ENCODE measurements at places on chromosomes 13 and 19.
A peak's percentile ranks its signal among the peaks of the same experiment; 100 is the strongest.

DNA sequence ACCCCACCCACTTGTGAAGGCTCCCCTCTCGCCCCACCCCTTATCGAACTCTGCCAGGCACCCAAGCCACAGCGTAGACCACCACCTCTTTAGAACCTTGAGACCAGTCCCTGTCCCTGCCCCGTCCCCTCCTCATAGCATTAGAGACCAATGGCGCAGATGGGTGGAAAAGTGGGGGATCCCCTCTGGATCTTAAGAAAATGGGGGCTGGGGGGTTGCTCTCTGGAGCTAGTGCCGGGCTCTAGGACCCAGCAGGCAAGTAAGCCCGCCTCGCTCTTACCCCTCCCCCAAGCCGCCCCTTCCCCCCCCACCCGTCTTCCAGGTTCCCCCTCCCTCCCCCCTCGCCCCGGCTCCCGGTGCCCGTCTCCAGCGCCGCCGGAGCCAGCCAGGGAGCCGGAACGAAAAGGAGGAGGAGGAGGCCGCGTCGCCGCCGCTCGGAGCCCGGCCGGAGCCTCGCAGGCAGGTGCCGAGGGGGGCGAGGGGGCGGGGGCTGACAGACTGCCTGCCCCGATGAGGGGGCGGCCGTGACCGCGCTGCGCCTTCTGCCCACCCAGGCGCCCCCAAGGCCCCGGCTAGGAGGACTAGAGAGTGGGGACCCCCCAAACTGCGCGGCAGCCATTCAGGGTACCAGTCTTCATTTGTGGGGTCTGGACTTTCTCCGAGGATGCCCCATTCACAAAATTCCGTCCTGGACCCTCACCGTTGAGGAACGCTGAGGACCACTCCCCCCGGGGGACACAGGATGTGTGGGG is at the start of gene SPRED3:
TSS of gene SPRED3 (plus strand) at position 349 of the 752 bp plus-strand sequence. CDS start 1,606 bp downstream, outside the sequence.
- DNase-seq = no peak

DNA sequence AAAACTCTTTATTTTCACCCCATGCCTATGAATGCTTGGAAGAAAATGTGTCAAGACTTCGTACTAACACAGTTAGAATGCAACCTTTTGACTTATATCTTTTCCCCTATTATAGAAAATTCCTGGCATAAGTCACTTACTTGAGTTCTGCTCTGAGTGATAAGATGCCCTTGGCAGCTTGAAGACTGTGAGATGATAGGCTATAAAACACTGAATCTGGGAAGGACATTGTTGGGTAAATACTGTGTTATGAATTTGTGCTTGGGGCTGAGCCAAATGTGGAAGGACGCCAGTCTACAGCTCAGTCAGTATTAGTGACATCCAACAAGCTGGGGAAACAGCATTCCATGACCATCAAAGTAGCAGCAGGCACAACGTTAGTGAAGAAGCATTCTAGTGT is 368.0 kb upstream of the SGCG start:
- DNase-seq = no peak

GRCh38 chr19:56105090-56105701 is 15.9 kb downstream of the ZNF787 start:
- DNase-seq = peak; percentile 46

DNA sequence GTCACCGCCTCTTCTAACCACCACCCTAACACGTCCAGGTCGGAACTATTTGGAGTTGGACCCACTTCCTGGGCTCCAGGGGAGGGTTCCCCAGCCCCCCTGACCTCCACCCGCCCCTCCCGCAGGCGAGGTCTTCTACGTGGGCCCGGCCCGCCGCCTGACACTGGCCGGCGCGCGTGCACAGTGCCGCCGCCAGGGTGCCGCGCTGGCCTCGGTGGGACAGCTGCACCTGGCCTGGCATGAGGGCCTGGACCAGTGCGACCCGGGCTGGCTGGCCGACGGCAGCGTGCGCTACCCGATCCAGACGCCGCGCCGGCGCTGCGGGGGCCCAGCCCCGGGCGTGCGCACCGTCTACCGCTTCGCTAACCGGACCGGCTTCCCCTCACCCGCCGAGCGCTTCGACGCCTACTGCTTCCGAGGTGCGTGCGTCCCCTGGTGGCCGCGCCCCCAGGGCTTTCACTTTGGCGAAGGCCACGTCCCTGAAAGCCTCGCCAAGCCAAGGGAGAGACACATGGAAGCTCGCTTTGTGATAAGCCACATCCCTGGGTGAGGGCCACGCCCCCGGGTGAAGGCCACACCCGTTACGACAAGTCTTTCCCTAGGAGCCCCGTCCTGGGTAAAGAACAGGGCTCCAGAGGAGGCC is 13.2 kb downstream of the NCAN start:
- peak; percentile 74 for DNase-seq

GRCh38 chr19:16587833-16588823 is 15.9 kb upstream of the SLC35E1 start:
- peak; percentile 38 for DNase-seq

DNA sequence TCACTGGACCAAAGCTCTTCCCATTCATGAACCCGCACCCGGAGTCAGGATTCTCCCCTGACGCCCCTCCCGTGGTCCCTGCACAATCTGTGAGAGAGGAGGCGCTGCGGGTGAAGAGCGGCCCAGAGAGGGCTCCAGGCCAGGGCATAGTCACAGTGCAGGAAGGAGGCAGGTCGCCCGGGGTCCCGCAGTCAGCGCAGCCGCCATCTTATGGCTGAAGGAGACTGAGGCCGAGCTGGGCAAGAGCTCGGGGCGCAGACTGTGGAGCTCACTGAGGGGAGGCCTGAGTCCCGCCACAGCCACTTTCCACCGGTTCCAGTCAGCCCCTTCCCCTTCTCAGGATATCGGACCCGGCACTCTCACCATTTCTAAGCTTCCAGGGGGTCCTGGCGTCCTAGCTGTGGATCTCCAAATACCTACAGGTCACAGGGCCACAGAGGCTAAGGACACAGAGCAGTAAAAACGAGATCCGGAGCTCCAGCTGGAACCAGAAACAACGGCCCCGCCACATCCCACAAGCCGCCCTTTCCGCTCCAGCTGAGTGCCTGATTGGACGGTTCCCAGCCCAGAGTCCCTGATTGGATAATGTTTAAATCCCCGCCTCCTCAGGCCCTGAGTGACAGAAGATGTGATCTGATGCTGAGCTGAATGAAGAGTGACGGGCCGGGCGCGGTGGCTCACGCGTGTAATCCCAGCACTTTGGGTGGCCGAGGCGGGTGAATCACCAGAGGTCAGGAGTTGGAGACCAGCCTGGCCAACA is at the start of gene ZNF99:
TSS of gene ZNF99 (minus strand) at position 501 of the 760 bp plus-strand sequence. CDS start at position 366, 135 bp downstream.
- DNase-seq = no peak

GRCh38 chr19:18309525-18310064 is 13.3 kb downstream of the LSM4 start:
- no peak for DNase-seq

- no peak for DNase-seq
Measured at GRCh38 chr13:29254626-29255370, 340.7 kb downstream of the SLC7A1 start.

GRCh38 chr19:7550987-7551761 is 15.7 kb downstream of the PNPLA6 start:
- DNase-seq = peak; percentile 28

GRCh38 chr13:73898276-73898675 is 235.9 kb downstream of the KLF12 start:
- no peak for DNase-seq

DNA sequence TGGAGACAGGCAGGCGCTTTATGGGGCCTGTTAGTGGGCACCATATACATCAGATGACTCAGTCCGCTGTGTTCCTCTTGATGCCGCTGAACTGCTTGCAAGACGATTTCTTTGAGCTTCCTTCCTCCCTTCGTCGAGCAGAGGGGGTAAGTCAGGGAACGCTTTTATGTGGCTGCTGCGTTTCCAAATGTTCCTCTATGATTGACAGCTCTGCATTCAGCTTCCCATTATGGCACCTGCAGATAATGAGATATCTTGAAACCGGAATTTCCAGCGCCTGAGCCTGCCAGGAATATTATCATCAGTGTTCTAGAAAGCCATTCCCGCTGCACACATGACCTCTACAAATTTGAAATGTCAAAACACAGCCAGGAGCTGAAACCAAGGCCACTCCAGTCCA is 257.0 kb downstream of the TSHZ3 start:
- DNase-seq = no peak

DNA sequence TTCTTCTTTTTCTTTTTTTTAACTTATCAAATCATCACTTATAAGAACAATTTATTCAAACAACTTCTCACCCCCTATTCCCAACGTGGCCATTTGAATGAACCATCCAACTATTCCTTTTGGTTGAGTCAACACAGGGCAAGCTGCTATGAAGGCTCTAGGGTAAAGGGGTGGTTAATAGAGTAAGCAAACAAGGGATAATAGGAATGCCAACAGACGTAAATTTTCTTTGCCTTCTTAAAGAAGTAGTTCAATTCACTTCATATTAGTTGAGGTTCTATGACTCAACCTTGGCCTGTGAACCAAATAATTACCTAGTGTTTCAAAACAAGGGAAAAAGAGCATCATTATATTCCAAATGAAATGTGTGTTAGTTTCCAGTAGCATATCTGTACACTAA is 1383.8 kb upstream of the SLC10A2 start:
- DNase-seq = no peak

GRCh38 chr13:22232186-22232585 is 561.3 kb downstream of the FGF9 start:
- no peak for DNase-seq

DNA sequence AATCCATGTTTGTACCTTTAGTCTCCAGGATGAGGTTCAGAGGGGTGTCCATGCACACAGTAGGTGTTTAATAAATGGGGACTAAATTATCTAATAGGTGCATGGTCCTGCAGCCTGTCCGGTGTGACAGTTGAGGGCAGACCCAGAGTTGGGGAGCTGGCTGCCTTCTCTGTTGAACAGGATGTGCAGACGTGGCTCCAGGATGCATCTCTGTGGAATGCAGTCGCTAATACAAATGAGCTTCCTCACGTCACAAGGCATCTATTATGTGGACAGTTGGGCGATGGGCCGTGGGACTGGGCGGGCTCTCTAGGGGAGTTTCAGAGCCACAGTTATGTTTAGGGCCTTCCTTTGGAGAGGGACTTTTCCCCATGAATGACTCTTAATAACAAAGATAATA is 71.0 kb downstream of the SIPA1L3 start:
- no peak for DNase-seq

GRCh38 chr13:42363941-42364612 is 92.1 kb downstream of the AKAP11 start:
- no peak for DNase-seq

- peak; percentile 3 for DNase-seq
Measured at GRCh38 chr13:28100150-28101121, at the start of gene FLT3. Gene FLT3 (minus strand): TSS chr13:28100576. CDS start chr13:28100510, 66 bp downstream.

All from activated CD4-positive, alpha-beta T cell treated with anti-CD3 and anti-CD28 coated beads for 4 hours (primary cell).